Activated B cell treated with CpG ODN at 0.5 μM for 24 hours (primary cell): ENCODE measurements at places on chromosomes 13 and 19. TPM values are rescaled to one million over a fixed set of nuclear protein-coding genes. Genes with fewer than 3 reads are reported as not detected.

CD33 gene
- not detected in 2 replicates for total RNA-seq

FEM1A gene
- 16.7 and 17.9 TPM in 2 replicates for total RNA-seq

KLK6 gene
- not detected in 2 replicates for total RNA-seq

- no peak for DNase-seq
These were observed 58.5 kb downstream of the POSTN start for GRCh38 chr13:37539976-37540605.

DNA sequence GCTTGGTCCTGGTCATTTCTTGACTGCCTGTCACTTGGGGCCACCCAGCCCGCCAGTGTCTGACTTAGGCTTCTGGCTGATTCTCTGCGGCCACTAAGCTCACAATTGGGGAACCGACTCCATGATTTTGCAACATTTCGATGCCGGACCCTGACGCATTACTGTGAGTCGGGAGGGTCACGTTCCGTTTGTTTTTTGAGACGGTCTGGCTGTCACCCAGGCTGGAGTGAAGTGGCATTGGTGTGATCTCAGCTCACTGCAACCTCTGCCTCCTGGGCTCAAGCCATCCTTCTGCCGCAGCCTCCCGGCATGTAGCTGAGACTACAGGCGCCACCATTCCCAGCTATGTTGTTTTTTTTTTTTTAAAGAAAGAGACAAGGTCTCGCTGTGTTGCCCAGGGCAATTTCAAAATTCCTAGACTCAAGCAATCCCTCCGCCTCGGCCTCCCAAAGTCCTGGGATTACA is 3.2 kb upstream of the ADAT3 start:
- DNase-seq, result no peak

DNA sequence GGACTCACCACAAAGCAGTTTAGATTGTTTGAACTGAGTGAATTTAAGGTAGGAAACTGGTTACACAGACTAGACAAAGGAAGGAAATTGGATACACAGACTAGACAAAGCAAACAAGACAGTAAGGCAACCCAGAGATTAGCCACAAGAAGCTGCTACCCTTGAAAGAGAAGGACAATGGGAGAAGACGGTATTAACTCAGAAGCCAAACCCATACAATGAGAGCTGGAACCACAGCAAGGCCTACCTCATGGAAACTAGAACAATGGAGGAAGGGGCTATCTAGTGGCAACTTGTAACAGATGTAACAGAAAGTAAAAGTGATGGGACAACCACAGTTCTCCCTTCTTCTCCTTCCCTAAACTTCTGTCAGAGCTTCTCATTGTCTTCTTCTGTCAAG is 410.9 kb upstream of the SPRY2 start:
- no peak for DNase-seq

DNA sequence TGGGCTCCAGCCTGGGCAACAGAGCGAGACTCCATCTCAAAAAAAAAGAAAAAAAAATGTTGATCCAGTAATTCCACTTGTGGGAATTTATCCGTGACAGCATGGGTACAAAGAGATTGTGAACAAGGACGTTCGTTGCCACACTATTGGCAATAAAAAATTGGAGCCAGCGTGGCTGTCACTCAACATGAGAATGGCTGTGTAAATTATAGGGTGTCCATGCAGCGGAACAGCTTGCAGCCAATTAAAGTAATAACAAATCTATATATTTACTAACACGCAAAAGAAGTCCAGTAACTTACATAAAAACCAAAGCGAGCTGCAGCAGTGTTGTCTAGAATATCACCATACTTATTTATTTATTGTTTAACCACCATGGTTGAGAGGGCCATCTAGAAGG is 19.3 kb downstream of the DPF1 start:
- no peak for DNase-seq
